Stimulated activated CD4-positive, alpha-beta T cell treated with anti-CD3 and anti-CD28 coated beads, TNF-alpha, amount 100 ng/mL, for 24 hours (primary cell): ENCODE measurements at places on chromosomes 2 and 18.

GRCh38 chr2:36678856-36679255 is 17.7 kb upstream of the VIT start:
- DNase-seq, result no peak

- DNase-seq, result no peak
Observed at GRCh38 chr2:122451040-122451439, 695.6 kb downstream of the TSN start.

DNA sequence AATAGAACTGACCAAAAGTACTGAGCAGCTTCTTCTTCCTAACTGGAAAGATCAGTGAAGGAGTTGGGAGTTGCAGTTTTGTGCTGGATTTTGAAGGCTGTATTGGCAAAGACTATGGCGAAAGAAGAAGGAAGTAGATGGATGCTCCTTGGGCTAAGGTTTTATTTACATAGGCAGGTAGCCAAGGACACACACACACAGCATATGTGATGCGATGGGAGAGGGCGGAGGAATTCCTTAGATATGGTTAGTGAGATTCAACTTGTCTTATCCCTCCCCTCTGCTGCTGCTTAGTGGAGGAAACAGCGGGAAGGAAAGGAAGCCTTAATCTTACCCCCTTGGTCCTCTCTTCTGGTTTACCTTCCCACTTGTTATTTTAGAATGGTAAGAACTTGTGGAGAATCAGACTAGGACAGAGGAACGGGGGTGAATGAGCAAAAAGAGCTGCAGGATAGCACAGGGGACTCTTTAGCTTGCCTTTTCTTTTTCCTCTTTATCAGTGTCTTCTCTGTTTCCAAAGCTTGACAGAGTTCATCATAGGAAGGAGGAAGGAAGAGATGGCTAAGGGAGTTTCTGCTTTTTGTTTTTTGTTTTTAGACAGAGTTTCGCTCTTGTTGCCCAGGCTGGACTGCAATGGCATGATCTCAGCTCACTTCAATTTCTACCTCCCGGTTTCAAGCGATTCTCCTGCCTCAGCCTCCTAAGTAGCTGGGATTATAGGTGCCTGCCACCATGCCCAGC is 87.9 kb downstream of the OSBPL6 start:
- DNase-seq, result no peak

DNA sequence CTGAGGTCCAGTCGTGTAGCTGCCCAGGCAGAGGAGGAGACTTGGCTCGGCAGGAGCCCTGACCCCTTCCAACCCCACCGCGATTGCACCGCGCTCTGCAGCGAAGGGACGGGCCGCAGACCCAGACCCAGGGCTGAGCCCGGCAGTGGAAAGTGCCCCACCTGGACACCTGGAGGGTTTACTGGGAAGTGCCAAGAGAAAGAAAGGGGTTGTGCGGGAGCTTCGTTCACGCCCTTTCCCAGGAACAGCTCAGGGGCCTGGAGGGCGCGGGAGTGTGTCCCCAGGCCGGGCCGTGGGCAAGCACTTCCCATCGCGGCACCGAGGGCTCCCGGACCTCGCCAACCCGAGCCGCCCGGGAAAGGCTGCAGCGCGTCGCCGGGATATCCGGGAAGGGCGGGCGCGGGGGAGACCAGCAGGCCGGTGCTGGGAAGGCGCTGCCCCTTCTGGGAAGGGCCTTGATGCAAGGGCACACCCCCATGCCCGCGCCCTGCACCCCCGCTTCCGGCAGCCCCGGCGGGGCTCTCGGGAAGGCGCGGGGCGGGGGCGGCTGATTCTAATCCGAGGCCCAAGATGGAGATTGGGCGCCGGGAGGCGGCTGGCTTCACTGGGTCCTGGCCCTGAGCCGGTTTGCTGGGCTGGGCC is 36.1 kb upstream of the MRPL33 start:
- no peak for DNase-seq

DNA sequence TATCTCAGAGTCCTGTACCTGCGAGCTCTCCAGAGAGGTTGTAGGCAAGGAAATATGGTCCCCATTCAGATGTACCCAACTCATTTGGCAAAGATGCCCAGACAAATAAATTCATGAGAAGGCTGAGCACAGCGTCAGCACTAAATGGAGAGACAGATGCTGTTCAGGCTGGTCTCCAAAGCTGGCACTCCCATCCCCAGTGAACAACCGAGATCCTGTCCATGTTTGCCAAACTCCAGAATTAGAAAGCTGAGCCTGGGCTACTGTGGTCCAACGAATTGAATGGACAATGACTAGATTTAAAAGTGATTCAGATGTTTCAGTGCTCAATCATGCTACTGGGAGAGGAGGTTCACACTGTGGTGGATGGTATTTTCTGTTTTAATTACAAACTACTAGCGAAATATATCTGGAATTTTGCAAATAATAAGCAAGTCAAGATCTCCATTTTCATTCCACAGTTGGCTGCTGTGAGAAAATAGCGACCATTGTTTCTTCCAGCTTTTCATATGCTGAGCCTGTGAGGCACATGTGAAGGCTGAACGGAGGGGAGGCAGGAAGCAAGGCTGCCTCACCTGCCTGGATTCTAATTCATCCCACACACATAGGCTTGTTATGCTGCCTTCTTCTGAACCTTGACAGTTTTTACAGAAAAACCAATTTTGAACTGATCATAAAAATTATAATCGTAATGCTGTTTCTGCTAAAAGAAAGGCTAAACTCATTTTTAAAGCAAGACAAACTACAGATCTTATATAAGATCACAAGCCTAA is 22.6 kb upstream of the DAPL1 start:
- DNase-seq, result no peak

- DNase-seq, result no peak
Observed at GRCh38 chr2:54569745-54570301, 113.7 kb downstream of the SPTBN1 start.

GRCh38 chr2:45960057-45960863 is 308.8 kb downstream of the PRKCE start:
- no peak for DNase-seq

DNA sequence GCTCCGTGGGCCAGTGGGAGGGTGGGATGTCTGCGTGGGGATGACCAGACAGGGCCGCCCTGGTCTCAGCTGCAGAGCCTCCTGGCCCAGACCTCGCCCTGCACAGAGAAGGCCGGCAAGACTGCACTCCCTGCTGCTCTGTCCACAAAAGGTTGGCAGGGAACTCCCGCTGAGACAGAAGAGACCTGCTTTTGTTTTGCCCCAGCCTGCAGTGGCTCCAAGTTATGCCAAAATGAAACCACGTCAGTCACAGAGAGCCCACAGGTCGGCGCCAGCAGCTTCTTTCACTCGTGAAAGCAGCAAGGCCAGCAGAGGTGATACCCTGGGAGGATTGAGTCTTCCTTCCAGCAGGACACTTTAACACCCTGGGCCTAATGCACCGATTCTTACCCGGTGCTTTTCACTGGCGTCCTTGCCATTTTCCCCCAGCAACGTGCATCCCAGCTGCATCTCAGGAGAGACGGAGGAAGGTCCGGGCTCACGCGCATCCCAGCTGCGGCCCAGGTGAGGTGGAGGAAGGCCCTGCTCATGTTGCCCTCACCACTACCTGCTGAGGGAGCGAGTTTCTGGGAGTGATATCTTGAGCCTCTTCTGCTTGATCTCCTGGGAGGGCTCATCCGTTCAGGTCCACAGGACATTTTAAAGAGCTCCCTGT is 22.1 kb upstream of the CTDP1 start:
- no peak for DNase-seq

DNA sequence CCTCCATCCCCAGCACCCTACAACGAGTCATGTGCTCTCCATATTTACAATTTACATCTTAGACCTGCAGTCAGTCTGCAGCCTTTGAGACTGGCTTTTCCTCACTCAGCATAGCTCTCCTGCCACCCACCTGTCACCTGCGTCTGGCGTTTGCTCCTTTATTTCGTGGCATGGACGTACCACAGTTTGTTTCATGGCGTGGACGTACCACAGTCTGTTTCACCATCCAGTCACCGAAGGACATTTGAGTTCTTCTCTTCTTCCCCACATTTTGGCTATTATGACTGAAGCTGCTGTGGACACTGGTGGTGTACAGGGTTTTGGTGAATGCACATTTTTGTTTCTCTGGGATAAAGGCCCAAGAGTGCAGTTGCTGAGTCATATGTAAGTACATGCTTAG is 141.8 kb upstream of the CTDP1 start:
- DNase-seq, result no peak

DNA sequence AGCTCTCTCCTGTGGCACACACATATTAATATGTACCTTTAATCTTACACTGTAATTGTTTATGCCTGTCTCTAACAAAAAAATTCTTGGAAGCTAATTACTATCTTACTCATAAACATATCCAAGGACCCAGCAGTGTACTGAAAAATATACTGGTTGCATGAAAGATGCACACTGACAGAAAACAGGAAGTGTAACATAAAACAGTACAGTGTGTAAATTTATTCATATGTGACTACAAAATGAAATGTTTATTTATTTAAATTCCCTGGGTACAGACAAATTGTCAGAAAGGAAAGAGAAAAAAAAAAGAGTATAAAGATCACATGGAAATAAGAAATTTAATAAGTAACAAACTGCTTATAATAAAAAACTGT is 28.5 kb downstream of the TMEM131 start:
- no peak for DNase-seq

GRCh38 chr2:42101206-42102023 is 53.6 kb downstream of the PKDCC start:
- DNase-seq, result no peak

- no peak for DNase-seq
Observed at GRCh38 chr18:33584548-33585430, 6.8 kb downstream of the ASXL3 start.

- DNase-seq, result no peak
Observed at GRCh38 chr2:171146633-171147032, 14.1 kb downstream of the TLK1 start.

DNA sequence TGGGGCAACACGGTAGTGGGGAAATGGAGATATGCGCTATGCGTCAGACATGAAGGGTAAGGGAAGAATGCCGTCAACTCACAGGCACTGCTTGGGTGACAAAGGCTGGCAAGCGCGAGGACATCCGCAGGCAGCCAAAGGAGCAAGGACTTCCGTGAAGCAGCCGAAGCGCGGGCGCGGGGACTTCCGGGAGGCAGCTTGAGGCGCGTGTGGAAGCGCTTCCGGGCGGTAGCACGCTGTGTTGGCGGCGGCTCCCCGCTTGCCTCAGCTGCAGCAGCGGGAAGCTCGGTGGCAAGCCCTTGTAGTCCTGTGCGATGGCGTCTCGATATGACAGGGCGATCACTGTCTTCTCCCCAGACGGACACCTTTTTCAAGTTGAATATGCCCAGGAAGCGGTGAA is at the start of gene PSMA8:
Gene PSMA8, plus strand, starts transcription at position 218 of the 400 bp plus-strand sequence. Its CDS starts 97 bp downstream, at position 315.
- peak; percentile 38 for DNase-seq

DNA sequence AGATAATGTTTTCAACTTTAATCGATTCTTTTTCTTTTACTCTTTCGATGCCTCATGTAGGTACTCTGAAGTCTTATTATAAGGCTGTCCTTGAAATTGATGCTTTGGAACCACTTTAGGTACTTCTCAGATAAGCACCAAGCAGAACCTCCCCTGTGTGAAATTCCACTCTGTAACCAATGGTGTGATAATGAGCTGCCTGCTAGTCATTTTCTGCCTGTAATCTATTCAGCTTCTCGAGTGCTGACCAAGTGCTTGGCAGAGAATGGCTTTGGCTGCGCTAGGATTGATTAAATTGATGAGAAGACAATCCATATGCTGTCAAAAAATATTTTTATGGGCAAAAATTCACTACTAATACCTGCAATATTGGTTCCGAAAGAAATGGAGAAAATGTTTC is 132.1 kb upstream of the STON1 start:
- DNase-seq, result no peak

DNA sequence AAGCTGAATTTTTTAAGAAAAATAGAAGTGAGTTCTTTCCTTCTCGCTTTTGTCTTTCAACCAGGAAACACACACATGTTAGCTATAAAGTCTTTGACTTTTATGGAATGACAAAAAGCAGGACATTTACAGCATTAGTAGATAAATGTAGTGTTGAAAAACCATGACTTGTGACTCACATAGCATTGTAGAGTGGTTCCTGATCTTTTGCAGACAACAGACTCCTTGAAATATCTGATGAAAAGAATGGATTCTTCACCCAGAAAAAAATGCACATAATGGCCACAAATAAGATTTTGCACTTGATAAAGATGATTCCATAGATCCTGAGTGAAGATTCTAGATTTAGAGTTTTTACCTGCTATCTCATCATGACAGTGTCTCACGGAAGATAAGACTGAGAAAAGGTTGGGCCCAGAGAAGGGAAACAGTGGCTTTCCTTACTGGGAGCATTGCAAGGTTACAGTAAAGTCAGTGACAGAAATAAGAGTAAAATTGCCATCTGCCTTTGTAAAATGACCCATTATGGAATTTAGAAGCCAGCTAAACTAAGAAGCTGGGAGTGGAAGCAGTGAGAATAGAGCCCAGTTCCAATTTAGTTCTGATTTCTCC is 14.0 kb downstream of the SMARCAL1 start:
- no peak for DNase-seq

GRCh38 chr2:196875414-196875813 is 51.1 kb downstream of the PGAP1 start:
- DNase-seq, result no peak

- no peak for DNase-seq
Observed at GRCh38 chr2:217482056-217482710, 520.6 kb downstream of the TNS1 start.
